Transverse colon (tissue), 4 donors: ENCODE measurements at places on chromosomes 4 and X. TPM values are rescaled to one million over a fixed set of nuclear protein-coding genes. Genes with fewer than 3 reads are reported as not detected.

DNA sequence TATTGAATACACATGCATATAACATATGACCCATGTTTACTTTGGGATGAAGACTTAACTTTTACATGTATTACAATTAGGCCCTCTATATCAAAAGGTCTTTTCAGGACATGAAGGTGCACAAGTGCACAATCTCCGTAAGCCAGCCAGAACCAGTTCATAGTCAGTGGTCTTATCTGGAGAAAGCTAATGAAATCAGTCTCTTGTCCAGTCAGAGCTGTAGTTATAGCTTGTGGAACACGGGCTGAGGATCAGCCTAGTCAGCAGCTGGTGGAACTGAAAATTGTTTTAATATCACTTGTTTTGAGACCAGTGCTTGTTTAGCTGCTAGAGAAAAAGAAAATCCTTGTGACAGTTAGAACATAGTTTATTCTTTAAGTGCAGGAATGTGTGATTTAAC, 197.9 kb downstream of the IL13RA2 start:
- no peaks in the 10 kb centered on the region for H3K27me3 ChIP-seq
- H3K36me3 ChIP-seq: no peaks in the 10 kb centered on the region
- DNase-seq: no peak

OCRL gene
- total RNA-seq: 27.9 TPM

DNA sequence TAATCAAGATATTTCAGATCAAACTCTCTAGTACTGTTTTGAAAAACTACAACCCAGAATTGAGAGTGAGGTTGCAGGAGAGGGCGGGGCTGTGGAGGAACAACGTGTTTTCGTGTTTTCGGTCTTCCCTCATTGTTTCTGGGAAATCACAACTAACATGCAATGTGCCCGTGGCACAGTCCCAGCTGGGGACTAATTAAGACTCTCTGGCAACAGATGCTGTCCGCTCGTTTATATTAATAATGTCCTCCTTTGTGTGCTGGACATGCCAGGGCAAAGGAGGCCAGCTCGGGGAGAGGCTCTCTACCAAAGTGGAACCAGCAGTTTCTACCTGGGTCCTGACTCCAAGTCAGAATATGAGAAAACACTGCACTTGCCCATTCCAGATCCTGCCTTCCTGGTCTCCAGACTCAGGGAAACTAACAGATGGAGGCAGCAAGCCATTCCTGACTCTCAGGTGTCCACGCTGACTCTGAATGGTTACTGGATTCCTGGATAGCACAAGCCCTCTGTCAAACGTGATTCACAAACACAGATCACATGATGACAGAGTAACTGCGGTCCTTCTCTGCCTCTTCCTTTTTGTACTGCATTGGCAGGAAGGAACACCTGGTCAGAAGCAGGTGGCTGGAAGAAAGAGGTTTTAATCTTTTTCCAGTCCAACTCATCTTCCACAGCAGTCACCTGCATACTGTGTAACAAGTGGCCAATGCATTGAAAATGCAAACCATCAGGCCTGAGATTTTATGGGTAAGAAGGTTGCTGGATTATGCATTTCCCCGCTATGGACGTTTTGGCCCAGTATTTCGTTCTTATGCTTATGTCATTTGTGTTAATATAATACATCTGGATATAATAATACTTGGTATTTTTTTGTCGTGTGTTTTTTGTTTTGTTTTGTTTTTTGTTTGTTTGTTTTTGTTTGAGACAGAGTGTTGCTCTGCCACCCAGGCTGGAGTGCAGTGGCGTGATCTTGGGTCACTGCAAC, 65.0 kb downstream of the COQ2 start:
- DNase-seq: peak; percentile 56
- H3K36me3 ChIP-seq: no peaks in the 10 kb centered on the region
- H3K4me3 ChIP-seq: no peak overlapping the region
- no peaks in the 10 kb centered on the region for H3K27me3 ChIP-seq
- peak overlapping the region; percentile 46 for H3K27ac ChIP-seq

ADGRL3 gene
- total RNA-seq: 10.0 TPM

DNA sequence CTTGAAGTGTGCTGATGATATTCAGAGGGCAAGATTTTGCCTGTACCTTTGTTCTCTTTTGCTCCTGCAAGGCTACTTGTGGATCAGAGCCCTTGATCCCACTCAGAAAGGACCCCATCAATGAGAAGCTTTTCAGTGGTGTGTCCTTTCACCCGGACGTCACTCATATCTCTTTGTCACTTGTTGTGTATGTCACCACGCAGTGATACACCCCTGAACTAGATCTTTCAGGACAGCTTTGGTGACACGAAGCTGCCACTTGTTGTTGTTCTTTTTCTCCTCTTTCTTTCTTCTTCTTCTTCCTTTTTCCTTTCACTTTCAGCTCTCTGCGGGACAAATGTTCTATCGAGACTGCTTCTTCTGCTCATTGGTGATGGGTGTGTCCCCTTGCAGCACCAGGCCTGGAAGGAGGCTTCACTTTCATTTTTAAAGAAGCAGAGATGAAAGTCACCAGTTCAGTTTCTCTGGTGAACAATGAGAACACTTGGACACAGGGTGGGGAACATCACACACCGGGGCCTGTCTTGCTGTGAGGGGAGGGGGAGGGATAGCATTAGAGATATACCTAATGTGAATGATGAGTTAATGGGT, 83.6 kb downstream of the NBDY start:
- H3K4me3 ChIP-seq: no peak overlapping the region
- H3K36me3 ChIP-seq: no peaks in the 10 kb centered on the region
- H3K27ac ChIP-seq: no peak overlapping the region

DNA sequence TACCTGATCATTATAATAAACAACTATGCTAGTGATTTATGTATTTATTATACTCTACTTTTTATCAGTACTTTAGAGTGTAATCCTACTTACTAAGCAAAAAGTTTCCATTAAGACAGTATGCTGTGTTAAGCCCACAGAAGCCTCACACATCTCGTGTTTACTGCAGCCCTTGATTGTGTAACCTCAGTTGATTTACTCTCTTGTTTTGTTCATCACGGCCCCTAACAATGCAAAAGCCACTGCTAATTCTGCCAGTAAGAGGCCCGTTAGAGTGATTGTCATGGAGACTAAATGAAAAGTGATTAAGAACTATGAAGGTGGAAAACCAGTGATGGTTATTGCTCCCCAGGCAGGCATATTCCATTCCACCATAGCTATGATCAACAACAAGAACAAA, 436.2 kb downstream of the SPOCK3 start:
- no peaks in the 10 kb centered on the region for H3K27me3 ChIP-seq
- no peaks in the 10 kb centered on the region for H3K4me1 ChIP-seq
- H3K27ac ChIP-seq: no peak overlapping the region
- no peak overlapping the region for H3K4me3 ChIP-seq

- H3K36me3 ChIP-seq: no peaks in the 10 kb centered on the region
- no peak for DNase-seq
- H3K27ac ChIP-seq: no peak overlapping the region
These were observed 3.1 kb upstream of the MTMR1 start for GRCh38 chrX:150690126-150690525.

POU3F4 gene
- total RNA-seq: not detected

GRCh38 chr4:70425306-70425705, 27.6 kb downstream of the OPRPN start:
- H3K27me3 ChIP-seq: no peaks in the 10 kb centered on the region
- H3K27ac ChIP-seq: no peak overlapping the region
- no peak for DNase-seq
- H3K4me1 ChIP-seq: no peaks in the 10 kb centered on the region
